ENCODE measurements at places on chromosomes 5 and 9.

DNA sequence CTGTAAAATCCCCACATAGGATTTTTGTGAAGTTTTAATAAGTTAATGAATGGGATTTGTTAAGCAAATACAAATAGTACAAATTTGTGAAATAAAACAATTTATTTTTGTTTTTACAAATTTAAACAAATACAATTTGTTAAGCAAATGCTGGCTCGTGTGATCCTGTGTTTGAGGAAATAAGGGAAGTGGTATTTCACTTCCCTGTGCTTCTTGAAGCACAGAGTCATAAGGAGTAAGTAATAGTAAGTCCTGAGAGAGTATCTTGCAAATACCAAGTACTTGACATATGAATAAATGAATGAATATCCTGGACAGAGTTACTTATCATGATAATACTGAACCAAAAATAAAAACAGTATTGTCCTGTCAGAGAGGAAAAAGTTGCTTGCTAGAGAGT is 9.1 kb downstream of the SMIM3 start:
- no peak for DNase-seq

- no peak for DNase-seq
These were observed 13.3 kb downstream of the SPATA9 start for GRCh38 chr5:95669540-95669939.

DNA sequence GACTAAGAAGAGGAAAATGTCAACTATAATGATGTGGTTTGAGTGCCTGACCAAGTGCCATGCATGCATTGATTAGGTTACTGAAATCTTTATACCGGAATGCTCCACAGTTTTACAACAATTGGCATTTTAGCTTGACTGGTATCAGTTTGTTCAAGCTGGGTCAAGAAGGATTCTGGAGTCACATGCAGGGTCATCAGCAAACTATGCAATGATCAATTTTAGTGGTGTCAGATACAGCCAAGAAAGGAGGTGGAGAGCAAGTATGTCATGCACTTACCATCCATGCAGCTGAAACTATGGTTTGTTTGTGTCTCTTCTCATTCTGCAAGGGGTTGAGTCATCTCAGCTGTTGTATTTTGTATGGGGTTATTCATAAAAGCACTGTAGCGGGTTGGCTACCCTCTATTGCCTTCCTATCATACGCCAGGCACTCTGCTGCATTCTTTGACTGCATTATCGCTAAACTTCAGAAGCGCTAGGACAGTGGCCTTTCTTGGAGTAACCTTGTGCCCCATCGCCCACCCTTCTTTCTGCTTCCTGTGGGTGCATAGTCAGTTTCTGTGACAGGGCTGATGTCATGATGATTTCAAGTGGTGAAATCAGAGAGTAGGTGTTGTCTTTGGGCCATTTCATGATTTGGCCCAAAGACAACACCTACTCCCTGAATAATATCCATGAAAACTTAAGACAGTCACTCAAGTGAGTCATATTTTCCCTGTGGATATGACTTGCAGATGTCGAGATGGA is 145.4 kb downstream of the MTX3 start:
- no peak for DNase-seq

DNA sequence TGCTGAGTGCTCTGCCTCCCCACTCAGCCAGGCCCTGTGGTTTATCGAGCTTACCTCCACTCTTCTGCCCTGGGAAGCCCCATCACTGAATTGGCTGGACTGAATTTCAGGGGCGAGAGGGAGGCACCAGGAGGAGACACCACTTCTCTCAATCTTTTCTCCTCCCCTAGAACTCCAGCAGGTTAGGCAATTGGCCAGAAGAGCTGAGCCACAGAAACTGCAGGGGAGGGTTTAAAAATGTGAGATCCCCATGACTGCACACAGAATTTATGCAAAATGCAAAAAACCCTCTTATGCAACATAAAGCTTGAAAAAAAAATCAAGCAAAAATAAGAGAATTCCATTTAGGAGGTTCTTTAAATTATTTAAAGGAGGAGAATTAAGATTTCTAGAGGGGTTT is 29.9 kb downstream of the TUT7 start:
- DNase-seq: no peak

DNA sequence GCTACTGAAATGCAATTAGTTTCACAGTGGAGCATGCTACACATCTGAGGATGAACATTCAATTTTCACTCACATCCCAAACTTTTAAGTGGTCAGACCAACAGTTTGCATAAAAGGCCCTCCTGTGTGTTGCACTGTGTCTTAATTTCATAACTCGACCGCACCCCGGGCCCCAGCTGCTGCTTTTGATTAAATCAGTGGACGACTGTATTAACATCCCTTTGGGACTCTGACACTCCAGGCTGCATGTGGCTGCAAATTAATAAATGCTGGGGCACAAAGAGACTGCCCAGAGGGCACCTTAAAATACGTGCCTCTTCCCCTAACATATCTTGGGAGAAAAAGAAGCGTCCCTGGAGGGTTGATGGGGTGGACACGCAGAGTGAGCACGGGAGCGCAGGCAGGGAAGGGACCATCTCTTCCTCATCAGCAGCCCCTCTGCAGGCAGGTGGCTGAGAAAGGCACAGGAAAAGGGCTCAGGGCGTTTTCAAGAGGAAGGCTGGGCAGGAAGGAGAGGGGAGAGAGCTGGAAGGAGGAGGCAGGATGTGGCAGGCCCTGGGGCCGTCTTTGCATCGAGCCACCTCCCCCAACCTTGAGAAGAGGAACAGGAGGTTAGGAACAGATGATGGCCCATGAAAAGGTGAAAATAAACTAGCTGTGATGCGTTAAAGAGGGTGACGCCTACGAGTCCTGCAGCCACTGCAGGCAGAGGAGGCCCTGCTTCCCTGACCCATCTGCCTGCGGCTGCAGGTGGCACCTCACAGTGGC is 18.6 kb downstream of the MED10 start:
- DNase-seq: no peak

- no peak for DNase-seq
These were observed 318.8 kb downstream of the PIK3R1 start for GRCh38 chr5:68534131-68534940.

DNA sequence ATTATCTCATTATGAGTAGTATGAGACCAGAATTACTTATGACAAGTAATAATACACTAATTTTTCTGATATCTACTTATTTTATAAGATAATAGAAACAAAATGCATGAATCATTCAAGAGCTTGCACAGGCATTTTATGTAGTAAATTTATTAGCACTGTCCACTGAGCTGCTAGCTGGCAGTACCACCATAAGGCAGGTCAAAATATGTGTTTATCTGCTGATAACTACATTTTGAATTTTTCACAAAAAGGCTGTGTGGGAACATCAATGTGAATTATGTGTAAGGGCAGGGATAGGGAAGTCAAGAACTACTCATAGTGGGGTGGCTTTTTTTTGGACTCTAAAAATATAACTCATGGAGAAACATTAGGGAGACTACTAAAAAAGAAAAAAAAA is 249.6 kb downstream of the PAPPA start:
- no peak for DNase-seq
